ENCODE measurements at places on chromosomes 1 and 21.

- no peak for DNase-seq
These were observed at the start of gene CBR3 for GRCh38 chr21:36134803-36135390. Gene CBR3 (plus strand): TSS chr21:36135079. CDS start chr21:36135193, 114 bp downstream.

- DNase-seq = no peak
These were observed 7.4 kb downstream of the ARHGEF16 start for GRCh38 chr1:3461934-3462275.

- DNase-seq = no peak
These were observed 34.7 kb downstream of the LRP8 start for GRCh38 chr1:53293123-53293522.

DNA sequence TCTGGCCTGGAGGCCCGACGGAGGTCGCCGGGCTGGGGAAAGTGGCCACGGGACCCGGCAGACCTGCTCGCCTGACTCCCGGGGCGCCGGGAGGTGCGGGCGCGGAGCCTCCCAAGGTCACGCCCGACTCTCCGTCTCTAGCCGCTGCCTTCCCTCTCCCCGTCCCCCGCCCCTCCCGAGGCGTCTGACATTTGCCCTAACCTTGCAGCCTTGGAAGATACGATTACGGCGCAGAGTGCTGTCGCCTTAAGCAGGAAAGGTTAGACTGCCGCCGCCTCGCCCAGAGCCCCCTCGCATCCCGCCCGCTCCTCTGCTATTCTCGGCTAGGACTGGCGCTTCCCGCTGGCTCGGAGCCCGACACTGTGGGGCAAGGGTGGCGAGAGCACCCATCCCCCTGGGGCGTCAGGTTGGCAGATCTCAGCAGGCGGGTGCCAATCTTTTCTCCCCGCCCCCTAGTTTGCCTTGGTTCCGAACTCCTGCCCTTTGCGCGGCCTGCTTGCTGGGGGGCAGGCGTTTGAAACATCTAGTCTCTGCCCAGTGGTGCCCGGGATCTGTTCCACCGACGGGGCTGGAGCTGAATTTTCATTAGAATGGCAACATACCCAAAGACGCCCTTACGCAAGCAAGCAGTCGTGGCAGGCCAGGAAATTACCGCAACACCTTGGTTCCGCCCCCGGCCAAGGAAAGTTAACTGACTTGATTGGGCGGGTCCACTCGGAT, 835 bp downstream of the PGM1 start:
- no peak for DNase-seq

DNA sequence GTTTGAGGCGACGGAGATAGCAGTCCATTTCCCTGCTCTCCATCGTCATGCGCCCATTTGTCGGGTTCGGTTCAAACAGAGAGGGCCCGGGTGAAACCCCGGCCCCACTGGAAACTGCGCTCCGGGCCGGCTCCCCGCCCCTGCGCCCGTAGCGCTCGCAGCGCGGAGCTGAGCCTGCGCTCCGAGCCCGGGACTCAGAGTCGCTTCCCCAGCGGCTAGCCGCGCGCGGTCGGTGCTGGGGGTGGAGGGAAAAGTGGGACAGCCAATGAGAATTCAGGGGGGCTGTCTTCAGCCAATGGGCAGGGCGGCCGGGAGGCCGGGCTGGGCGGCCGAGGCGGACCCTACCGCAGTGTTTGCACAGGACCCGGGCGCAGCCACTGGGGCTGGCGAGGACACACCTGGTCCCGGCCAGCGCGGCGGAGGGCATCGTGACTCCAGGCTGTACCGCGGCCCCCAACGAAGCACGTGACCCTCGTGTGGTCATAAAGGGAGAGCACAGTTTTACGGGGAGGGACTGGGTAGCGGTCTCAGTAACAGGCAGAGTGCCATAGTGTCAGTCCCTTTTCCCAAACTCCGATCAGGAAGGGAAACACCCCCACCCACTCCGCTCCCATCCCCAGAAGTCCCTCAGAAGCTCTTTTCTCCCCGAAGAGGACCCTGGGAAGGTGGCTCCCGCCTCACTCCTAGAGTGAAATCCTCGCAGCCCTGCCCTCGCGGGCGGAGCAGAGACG, at the start of gene INKA2:
Gene INKA2, minus strand, starts transcription at position 202 of the 731 bp plus-strand sequence. Its CDS starts 153 bp downstream, at position 49.
- peak; percentile 87 for DNase-seq

DNA sequence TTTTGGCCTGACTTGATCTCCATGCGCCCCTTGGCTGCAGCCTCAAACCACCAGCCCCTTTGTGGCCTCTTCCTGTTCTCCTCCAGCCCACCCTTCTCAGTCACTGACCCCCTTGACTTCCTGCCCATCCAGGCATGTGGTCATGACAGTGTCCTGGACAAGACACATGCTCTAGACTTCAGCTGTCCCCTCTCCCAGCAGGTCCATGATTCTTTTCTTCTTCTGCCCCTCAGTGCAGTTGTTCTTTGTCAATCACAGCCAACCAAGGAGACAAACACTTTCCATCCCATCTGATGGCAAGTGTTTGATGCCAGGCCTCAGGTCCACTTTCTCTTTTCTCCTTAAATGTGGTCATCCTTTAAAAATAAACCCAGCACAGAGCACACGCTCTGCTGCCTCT, 49.7 kb downstream of the SYT6 start:
- no peak for DNase-seq

GRCh38 chr21:44566403-44566802, 7.1 kb upstream of the KRTAP10-4 start:
- DNase-seq = no peak

DNA sequence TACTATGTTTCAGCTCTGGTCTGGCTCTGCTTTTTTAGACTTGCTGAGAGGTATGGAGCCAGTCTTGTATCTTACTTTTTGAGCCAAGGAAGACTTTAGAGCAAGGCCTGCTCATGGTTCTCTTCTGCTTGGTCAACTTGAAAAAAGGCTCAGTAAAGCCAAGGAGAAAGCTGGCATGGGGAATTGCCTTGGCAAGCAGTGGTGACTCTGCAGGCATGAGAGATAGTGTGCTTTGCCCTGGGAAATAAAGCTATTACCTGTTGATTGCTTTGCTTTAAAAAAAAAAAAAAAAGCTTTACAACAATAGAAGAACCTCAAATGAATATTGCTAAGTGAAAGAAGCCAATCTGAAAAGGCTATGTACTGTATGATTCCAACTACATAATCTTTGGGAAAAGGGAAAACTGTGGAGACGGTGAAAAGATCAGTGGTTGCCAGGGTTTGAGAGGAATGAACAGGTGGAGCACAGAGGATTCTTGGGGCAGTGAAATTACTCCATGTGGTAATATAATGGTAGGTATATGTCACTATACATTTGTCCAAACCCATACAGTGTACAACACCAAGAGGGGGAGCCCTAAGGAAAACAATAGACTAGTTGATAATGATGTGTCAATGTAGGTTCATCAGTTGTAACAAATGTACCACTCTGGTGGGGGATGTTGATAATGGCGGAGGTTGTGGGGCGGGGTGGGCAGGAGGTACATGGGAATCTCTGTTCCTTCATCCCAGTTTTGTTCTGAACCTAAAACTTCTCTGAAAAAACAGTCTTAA, 87.6 kb downstream of the HMCN1 start:
- no peak for DNase-seq

DNA sequence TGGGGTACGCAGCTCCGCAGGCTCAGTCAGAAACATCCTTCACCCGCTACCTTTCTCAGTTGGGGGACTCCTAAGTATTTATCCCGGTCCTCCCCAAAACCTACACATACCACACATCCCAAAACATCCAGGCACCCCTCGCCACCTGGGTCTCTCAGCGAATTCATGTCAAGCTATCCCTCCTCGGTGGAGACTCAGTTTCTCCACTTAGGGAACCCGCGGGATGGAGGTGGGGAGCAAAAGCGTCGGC, 1.3 kb upstream of the ZBTB7B start:
- DNase-seq = no peak

DNA sequence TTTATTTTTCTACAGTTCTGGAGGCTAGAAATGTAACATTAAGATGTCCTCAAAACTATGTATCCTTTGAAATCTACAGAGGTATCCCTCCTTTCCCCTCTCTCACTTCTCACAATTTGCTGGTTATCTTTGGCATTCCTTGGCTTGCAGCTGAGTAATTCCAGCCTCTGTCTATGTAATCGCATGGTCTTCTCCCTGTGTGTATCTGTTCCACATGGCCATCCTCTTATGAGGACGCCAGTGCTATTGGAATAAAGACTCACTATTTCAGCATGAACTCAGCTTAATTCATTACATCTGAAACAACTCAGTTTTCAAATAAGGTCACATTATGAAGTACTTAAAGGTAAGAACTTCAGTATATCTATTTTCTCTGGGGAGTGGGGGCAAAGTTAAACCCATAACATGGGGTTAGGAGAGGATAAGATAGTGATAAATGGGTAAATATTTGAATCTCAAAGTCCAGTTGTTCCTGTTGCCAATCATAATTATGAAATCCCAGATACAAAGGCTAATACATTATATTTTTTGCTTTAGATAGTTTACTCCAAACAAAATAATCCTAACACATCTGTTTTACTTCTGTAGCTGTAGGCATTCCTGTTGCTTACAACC, 1290.8 kb downstream of the NCAM2 start:
- no peak for DNase-seq
